ENCODE measurements at places on chromosomes 5 and 9. TPM values are rescaled to one million over a fixed set of nuclear protein-coding genes. Genes with fewer than 3 reads are reported as not detected.

DMRT3 gene
- total RNA-seq: not detected

SLCO4C1 gene
- total RNA-seq: 1.2 TPM

GRCh38 chr9:110650991-110651411 is 17.6 kb upstream of the MUSK start:
- DNase-seq: no peak

- DNase-seq: no peak
These were observed 392.5 kb downstream of the TMEM167A start for GRCh38 chr5:82684659-82685058.

- no peak for DNase-seq
These were observed 163.9 kb upstream of the DMRT1 start for GRCh38 chr9:677461-678097.

GRCh38 chr5:1873243-1873959 is 9.3 kb downstream of the IRX4 start:
- no peak for DNase-seq

- DNase-seq: no peak
These were observed 39.0 kb upstream of the FAT2 start for GRCh38 chr5:151630088-151630487.

GRCh38 chr9:30103647-30104394 is 2280.6 kb upstream of the ACO1 start:
- no peak for DNase-seq

DNA sequence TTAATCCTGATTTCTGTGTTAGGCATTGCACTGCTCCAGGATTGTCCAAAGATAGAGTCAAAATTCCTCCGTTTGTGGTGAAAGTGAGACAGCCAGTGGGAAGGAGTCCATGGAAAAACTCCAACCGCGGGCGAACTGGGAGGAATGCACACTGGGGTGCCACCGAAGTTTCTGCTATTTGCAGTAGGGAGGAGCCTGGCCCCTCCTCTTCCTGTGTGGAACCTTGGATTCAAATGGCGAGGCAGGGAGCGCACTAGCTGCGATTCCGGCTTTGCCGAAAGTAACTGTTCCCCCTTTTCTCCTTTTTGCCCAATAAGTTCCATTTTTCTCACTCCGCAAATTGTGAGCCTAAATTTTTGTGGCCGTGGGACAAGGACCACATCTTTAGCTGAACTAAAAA is 9.3 kb downstream of the BAAT start:
- no peak for DNase-seq

GRCh38 chr5:102866237-102866600 is 111.1 kb downstream of the PAM start:
- no peak for DNase-seq
